ENCODE measurements at places on chromosomes 1 and 21.
A peak's percentile ranks its signal among the peaks of the same experiment; 100 is the strongest.

- no peak for DNase-seq
Measured at GRCh38 chr1:43306688-43307457, 6.1 kb downstream of the TIE1 start.

DNA sequence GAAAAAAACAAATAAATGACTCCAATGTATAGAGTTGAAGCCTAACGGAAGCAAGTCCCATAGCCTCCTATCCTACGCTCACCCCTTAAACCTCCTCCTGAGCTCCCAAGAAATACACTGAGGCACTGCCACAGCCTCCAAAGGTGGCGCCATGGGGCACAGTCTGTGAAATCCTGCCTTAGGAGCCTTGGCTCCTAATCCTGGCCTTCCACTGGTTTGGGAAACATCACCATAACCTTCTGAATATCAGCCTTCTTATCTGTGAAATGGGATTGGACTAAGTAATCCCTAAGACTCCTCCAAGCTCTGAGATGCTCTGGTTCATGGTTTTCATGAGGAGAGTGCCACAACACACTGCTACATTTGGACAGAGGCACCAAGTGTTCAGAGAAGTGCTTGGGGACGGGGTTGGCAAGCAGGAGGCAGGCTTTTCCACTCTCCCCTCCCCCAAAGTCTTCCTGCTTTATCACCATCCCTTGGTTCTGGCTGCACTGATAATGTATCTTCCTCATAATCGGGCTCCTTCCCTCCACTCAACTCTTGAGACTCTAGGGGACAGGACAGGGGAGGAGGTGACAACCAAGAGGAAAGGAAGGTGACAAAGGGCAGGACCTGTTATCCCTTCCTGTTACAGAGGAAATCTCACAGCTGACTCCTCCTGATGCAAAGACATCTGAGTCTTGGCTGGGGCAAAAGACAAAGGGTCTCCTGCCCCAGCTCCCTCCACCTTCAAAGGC, 2.7 kb downstream of the SLAMF7 start:
- no peak for DNase-seq

DNA sequence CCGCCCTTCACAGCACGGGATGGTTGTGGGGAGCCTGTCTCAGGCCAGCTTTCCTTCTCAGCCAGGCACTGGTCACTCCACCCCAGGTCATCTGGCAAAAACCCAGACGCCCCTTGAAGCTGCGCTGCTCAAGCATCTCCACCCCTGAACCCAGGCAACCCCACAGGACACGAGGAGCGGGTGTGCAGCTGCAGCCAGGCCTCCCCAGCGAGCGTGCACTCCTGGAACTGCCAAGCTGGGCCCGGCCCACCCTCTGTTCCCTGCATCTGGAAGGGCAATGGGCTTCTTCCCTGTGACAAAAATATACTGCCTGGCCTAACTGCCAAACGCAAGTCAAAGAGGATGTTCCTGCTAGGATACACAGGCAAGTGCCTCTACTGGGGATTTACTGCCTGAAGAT, 39.7 kb downstream of the SLC66A1 start:
- DNase-seq, result no peak

DNA sequence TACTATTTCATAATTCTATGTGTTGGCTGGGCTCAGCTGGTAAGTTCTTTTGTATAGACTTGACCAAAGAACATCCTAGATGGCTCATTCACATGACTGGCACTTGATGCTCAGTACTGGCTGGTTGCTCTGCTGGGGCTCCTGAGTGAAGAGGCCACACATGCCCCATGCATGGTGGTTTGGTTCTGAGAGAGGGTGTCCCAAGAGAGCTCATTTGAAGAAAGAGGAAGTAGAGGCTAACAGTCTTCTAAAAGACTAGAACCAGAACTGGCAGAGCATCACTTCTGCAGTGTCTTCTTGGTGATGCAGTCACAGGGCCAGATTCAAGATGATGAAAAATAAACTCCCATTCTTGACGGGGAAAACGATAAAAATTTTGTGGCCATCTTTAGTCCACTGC, 5.2 kb upstream of the BACH1 start:
- DNase-seq, result no peak

GRCh38 chr1:223514644-223515043, 121.4 kb downstream of the CCDC185 start:
- peak; percentile 7 for DNase-seq
